Motor neuron (in vitro differentiated cells): ENCODE measurements at places on chromosomes 16 and 17.

DNA sequence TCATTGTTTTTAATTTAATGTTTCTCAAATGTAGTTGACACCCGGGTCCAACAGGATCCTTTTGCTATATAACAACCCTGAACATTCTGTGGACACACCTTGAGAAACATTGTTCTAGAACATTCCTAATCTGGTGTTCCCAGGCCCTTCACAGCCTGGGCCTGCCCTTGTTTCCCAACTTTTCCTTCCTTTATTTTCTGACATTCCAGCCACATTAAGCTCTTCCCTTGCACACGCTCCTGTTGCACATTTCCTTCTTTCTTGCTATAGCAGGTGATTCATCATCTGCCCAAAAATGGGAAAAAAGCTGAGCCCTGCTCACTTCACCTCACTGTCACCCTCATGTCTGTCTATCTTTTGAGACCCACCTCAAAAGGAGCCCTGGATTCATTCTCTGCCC is 67.9 kb upstream of the MARCHF10 start:
- no peak for ATAC-seq

DNA sequence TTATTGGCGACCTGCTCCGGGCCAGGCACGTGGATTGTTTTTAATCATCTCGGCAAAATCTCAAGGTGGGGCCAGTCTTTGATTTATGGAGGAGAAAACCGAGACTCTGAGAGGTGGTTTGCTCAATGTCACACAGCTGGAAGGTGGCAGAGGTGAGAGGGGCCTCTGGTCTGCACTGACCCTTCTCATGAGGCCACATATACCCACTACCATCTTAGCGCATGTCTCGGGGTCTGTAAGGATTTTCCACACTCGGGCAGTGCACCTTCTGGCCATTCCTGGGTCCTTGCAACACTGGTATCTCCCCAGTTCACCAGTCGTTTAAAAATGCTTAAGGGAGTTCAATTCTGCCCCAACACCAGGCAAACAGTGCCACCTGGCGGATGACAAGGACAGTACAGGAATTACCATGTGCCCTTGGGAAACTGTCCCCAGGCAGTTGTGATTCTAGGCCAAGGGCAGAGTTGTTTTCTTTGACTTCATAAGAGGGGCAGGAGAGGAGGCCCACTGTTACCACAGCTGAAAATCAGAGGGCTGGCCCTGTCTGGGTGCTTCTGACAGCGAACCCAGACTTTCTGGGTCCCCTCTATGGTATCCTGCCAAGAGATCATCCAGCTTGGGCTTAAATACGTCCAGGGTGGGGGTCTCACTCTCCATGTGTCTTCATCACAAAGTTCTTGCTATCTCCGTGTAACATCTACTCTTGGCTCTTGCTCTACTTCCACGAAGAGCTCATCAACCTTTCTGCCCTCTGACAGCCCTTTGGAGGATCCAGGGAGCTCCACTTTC is 39.4 kb upstream of the RAI1 start:
- ATAC-seq, result peak; percentile 88

GRCh38 chr16:1512774-1513173 is 19.6 kb downstream of the TELO2 start:
- no peak for ATAC-seq

DNA sequence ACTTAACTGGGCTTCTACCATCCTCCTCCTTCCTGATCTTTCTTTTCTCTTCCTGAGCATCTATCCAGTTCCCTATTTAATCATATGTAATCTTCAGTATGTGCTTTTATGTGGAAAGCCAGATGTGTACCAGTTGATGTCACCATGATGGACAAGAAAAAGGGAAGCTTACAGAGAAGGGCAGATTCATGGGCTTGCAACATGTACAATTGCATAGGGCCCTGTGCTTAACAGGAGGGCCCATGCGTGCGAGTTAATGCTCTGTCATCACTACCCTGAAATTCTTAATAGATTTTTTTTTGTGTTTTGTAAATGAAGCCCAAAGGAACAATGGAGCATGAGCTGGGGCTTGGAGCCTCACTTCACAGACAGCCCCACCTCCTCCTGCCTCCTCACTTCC is 124.3 kb downstream of the CDH13 start:
- no peak for ATAC-seq

DNA sequence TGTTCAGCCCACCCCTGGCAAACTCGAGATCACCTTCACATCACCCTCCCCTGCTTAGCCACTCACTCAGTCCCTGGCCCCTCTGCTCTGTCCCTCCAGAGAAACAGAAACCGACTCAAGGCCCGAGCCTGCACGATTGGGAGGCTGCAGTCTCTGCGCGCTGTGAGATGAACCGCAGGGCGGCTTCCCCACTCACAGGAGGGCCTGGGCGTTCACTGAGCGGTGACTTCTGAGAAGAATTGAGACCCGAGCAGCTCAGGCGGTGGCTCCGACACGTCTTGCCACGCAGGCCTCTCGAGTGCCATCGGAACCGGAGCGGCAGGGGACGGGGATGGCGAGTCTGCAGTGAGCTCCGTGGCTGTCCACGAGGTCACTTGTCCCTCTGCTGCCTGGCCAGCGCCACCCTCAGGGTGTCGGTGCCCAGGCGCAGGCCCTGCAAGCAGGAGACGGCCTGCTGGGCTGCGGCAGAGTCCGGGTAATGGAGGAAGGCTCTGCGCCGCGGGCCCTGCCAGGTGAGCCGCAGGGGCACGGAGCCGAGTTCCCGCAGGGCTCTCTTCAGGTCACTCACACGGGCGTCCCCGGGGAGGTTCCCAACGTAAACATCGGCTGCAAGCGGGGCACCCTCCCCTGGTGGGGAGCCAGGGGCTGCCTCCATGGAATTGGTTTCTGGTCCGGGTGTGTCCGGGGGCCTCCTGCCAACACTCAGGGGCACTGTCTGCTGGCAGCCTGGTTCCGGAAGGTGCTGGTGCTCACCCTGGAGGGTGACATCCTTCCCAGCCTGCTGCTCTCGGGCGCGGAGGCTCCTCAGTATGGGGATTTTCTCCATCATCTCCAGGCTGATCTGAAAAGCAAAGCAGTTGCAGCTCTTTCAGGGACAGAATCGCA is 21.6 kb downstream of the FOXF1 start:
- no peak for ATAC-seq

DNA sequence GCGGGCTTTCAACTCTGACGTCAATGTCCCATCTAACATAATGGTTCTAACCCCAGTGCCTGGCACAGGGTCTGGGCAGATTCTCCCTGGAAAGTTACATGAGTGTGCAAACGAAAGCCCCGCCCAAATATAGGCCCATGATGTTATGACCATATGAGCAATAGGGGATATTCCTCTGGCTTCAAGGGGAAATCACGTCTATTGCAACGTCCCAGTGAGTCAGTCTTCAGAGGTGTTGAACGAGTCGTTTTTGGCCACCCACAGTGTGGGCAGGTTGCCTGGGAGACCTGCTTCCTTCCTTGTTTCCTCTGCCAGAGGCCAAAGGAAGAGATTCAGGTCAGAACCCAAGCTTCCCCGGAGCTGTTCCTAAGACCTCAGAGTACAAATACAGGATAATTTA is 30.3 kb downstream of the PIK3R5 start:
- ATAC-seq, result no peak

- no peak for ATAC-seq
Measured at GRCh38 chr17:59903455-59903854, 10.5 kb downstream of the RPS6KB1 start.

DNA sequence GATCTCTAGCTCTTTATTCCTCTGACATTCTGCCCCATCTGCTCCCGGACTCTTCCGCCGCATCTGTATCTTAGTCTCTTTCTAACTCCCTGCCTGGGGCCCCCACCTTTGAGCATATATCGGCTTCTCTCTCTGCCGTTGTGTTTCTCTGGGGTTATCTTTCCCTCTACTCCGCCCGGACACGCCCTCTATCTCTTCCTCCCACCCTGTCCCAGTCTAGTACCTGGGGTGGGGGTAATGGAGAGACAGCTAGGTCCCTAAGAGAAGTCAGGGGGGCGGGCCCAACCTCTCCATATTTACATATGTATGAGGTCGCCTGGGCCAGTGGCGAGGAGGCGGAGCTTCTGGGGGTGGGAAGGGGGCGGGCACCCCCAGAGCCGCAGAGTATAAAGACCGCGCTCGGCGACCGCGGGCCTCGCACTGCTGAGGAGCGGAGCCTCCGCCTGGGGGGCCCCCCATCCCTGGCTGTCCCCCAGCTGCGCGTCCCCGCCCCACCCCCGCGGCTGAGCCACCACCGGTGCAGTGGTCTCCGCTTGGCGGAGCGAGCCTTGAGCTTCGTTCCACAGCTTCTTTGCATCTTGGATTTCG is at the start of gene ATP1B2:
Gene ATP1B2 (plus strand): TSS at position 418 of the 588 bp plus-strand sequence. CDS start 593 bp downstream, outside the sequence.
- ATAC-seq, result peak; percentile 90
